ENCODE measurements at places on chromosomes 3 and 15. TPM values are rescaled to one million over a fixed set of nuclear protein-coding genes. Genes with fewer than 3 reads are reported as not detected.

Gene TJP1
- total RNA-seq = 78.7 TPM

Gene RARRES1
- total RNA-seq = 11.0 TPM

Gene PTH1R
- total RNA-seq = 0.28 TPM

Gene TMEM207
- total RNA-seq = not detected

Gene ANKRD63
- 0.20 TPM for total RNA-seq

Gene EPHB1
- not detected for total RNA-seq

Gene KNL1
- total RNA-seq = 6.4 TPM

Gene EPB42
- not detected for total RNA-seq

Gene CAV3
- not detected for total RNA-seq

Gene SERPINI2
- not detected for total RNA-seq

Gene SLC4A7
- 23.6 TPM for total RNA-seq

Gene MINAR1
- total RNA-seq = 0.71 TPM

Gene CCDC13
- 0.79 TPM for total RNA-seq
